ENCODE measurements at places on chromosomes 13 and 19.
A peak's percentile ranks its signal among the peaks of the same experiment; 100 is the strongest.

GRCh38 chr19:50705422-50706019 lies 14.1 kb downstream of the SHANK1 start:
- peak; percentile 67 for DNase-seq

- no peak for DNase-seq
These were observed 1582.1 kb upstream of the SLC10A2 start for GRCh38 chr13:104648291-104648690.

- no peak for DNase-seq
These were observed 325.7 kb downstream of the RFC3 start for GRCh38 chr13:34143637-34144036.

- DNase-seq, result no peak
These were observed 6.9 kb downstream of the THSD1 start for GRCh38 chr13:52399046-52399445.

DNA sequence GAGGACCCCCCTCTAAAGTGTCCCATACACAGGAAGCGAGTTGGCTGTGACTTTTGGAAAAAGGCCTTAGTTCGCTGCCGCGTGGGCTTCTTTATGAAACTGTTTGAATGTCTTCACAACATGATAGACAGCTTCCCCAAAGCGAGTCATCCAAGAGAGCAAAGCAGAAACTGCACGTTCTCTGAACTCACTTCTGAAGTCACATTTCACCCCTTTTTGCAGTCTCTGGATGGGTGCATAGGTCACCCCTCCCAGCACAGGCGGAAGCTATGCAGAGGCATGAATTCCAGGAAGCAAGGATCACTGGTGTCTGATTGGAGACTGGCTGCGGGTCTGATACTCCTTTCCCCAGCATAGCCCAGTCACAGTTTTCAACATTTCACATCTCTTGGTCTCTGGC lies 10.6 kb downstream of the GPI start:
- no peak for DNase-seq

GRCh38 chr13:111287201-111287600 lies 33.2 kb upstream of the TEX29 start:
- DNase-seq, result no peak

- no peak for DNase-seq
These were observed 666 bp upstream of the ZNF320 start for GRCh38 chr19:52898101-52898500.

GRCh38 chr13:33262062-33262487 lies 23.5 kb downstream of the STARD13 start:
- no peak for DNase-seq

DNA sequence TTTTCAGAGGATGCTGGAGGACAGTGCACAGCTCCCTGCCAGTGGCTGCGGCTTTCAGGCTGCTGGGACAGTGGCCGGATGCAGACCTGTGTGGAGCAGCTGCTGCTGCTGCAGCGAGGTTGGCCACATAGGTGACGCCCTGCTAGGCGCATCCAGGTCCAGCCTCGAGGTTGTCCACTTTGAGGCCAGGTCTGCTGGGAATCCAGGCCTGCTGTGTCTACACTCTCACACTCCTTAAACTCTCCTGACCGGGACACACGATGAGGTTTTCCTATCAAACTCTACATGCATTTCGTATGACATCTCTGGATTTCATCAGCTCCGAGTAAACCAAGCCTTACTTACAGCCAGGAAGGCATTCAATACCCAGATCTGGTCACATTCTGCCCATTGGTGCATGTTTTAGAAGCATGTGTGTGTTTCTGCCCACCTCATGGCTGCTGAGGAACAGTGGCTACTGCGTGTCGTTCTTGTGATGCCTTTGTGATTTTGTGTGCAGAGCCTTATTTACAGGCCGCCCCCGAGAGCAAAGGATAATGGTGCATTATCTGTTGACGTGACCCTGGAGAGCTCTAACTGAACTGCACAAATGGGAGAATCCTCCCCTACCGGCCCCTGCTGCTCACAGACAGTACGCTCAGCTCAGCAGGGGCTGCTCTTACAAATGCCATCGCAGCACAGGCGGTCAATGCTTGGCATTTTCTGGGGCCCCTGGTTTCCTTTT lies 12.3 kb upstream of the MCF2L start:
- DNase-seq, result no peak

DNA sequence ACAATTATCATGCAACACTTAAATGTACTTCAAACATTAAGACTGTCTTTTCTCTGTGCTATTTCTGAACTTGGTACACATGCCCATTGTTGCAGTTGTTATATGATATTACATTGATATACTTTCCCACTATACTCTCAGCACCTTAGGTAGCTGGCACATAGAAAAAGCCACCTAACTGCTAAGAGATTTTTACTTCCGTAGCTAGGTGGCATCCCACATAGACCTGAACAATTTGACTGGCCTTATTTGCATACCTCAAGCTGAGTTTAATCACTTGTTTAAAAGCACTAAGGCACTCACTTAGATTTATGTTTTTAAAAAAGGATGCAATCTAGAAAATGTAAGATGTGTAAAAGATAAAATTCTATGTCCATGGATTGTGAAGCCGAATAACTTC lies 194.2 kb downstream of the POU4F1 start:
- DNase-seq, result no peak

DNA sequence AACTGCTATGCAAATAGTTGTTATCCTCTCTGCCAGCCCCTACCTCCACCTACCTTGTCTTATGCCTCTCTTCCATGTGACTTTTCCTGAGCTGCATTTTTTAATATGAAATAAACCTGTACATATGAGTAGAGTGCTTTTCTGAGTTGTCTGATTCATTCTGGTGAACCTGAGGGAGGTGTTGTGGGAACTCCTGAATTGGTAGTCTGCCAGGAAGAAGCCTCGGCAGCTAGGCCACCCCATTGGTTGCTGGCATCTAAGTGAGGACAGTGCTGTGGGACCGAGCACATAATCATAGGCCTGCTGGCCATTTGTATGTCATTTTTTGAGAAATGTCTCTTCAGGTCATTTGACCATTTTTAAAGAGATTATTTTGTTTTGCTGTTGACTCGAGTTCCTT lies 1146.8 kb downstream of the UQCRFS1 start:
- no peak for DNase-seq

DNA sequence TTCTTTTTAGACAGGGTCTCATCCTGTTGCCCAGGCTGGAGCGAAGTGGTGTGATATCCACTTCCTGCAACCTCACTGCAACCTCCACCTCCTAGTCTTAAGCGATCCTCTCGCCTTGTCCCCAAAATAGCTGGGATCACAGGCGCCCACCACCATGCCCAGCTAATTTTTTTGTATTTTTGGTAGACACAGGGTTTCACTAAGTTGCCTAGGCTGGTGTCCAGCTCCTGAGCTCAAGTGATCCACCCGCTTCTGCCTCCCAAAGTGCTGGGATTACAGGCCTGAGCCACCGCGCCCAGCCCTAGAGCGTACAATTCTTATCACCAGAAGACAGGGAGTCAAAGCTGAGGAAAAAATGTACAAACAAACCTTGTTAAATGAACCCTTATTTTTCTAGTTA lies 4.5 kb upstream of the ELOF1 start:
- no peak for DNase-seq

GRCh38 chr13:26508885-26509284 lies 48.6 kb upstream of the WASF3 start:
- peak; percentile 92 for DNase-seq

DNA sequence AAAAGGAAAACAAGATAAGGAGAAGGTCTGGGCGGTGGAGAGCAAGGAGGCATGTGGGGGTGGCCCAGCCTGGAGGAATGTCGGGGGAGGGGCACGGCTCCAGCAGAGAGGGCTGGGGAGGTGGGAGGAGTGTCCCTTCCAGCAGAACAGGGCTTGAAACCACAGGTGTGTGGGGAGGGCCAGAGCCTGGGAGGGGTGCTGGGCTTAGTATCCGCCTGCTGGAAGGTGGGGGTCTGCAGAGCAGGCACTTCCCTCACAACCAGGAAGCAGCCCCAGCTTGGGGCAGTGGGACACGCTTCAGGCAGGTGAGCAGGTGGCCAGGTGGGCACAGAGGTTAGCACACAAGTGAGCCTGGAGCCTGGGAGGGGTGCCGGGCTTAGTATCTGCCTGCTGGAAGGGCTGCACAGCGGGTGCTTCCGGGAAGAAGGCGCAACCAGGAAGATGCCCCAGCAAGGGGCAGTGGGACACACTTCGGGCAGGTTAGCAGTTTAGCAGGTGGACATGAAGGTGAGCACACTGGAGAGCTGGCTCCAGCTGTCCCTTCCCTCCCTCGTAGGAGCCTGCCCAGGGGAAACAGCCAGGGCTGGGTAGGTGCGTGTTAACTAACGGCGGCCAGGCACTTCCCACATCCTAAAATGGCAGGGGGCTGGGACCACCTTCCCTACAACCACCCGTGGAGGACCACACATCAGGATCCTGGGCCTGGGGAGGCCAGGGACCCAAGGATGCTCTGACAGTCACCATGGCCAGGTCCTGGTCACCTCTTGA lies 3.0 kb downstream of the GAS6 start:
- no peak for DNase-seq

DNA sequence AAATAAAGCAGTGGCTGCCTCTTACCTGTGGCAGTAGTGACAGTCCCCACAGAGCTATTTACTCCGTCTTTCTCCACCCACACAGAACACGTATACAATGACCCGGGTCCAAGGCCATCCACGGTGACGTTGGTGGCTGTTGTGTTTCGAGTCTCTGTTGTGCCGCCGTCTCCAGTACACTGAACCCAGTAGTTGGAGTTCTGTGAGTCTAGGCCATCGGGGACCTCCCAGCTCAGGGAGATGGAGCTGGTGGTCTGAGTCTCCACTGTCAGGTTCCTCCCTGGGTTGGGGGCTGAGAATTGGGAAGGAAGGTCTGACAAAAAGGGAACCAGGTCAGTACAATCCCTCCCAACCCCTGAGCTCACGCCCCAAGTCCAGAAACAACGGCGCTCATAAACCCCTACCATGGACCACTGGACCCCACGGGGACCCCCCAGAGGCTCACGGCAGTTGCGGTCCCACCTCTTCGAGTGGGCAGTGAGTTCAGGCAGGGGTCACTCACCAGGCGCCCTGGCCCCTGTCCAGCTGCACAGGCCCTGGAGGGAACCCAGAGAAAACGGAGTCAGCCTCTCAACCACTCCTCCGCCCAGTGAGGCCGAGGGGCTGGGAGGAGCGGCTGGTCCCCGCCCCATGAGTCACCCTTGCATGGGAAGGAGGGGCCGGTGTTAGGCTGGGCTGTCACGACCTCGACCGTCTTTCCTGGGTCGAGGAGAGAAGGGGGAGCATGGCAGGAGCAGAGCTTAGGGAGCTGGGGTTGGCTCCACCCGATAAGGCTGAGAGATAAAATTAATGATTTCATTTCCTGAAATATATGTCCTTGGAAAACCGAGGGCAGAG lies 2.4 kb downstream of the PTPRH start:
- peak; percentile 75 for DNase-seq

- no peak for DNase-seq
These were observed 9.8 kb downstream of the JOSD2 start for GRCh38 chr19:50501186-50501567.

DNA sequence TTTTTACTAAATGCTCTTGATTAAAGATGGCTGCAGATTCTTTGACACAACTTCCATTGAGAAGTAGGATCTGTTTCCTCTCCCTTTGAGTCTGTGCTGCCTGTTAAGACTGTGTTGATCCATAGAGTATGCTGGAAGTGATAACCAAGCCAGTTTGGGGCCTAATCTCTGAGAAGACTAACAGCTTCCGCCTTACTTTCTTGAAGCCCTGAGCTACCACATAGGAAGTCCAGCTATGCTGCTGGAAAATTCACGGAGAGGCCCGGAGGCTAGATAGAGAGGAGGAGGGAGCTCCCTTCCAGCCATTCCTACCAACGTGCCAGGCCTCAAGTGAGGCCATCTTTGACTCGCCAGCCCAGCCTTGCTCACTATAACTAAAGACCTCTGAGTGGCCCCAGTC lies 12.5 kb downstream of the RAP2A start:
- no peak for DNase-seq

DNA sequence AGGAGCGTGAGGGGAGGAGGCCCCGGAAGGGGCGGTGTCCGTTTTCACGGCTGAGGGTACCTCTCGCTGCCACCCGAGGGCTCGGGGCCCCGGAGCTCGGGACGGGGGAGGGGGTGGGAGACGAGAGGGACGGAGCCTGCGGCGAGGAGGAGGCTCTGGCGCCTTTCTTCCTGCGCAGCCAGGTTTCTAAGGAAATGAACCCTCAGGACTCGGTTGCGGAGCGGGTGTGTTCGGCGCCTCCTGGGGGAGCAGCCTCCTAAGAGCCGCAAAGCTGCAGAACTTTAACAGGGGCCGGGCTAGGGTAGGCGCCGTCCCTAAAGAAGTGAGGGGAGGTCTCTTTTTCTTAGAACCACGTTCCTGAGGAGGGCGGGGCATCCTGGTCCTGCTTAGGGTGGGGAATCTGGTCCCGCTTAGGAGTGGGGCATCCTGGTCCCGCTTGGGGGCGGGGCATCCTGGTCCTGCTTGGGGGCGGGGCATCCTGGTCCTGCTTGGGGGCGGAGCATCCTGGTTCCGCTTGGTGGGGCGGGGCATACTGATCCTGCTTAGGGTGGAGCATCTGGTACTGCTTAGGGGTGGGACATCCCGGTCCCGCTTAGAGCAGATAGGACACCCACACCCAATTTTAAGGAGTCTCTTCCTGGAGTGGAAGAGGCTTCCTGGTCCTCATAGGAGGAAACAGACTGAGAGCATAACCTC lies 6.2 kb downstream of the SYT5 start:
- DNase-seq, result peak; percentile 73

- no peak for DNase-seq
These were observed 88.7 kb downstream of the MAB21L1 start for GRCh38 chr13:35387682-35388250.

- no peak for DNase-seq
These were observed 540.5 kb downstream of the PCDH9 start for GRCh38 chr13:66689628-66690027.

DNA sequence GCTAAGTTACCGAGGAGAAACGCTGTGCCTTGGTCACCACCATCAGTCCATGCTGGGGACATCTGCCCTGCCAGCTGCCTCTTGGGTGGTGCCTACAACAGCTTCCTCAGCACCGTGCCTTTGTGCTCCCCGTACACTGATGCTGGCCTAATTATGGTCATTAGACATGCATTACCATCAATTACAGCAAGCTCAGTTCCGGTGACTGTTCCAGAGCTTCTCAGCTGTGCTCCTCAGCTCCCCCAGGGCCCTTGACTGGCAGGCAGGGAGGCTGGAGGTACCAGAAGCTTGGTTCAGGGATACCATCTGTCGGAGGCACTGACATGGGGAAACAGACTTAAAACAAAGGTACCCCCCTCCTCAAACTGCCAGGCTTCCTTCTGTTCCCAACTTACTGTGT lies 40.2 kb downstream of the CILP2 start:
- DNase-seq, result no peak

- no peak for DNase-seq
These were observed 170.2 kb downstream of the TEX29 start for GRCh38 chr13:111490611-111491010.

DNA sequence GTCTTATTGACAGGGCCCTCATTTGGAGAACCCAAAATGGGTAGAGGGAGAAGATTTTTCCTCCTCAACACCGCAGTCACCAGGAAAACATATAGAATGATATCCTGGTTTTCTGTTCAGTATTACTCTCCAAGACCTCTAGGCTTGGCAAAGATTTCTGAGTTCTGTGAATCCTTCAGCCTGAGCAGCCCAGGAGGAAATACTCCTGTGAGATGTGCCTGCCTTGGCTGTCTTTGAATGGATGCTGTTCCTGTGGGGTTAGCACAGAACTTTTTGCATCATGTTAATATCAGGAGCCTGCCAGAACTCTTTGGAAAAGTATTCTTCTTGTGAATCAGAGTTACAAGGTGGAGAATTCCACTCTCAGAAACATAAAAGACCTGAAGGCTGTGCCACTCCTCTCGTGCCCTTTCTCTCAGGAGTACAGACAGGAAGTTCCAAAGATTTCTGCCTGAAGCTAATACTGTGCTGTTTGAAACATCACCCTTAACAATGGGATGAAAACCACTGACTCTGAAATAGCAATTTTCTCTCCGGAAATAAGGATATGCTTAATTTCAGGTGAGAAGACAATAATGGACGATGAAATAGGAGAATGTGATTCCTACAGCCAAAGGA lies 520.1 kb upstream of the NBEA start:
- DNase-seq, result no peak
